ENCODE measurements at places on chromosomes 13 and 19. TPM values are rescaled to one million over a fixed set of nuclear protein-coding genes. Genes with fewer than 3 reads are reported as not detected.

The FUT1 gene
- total RNA-seq: 0.13 TPM

The HIF3A gene
- 2.8 TPM for total RNA-seq

The GJB2 gene
- total RNA-seq: 0.07 TPM

The RAB20 gene
- total RNA-seq: 14.8 TPM

The CYP2A7 gene
- total RNA-seq: not detected

The TYROBP gene
- not detected for total RNA-seq

The SLITRK5 gene
- total RNA-seq: under 0.01 TPM

The ZNF616 gene
- 11.3 TPM for total RNA-seq

The CD33 gene
- total RNA-seq: not detected

The UBE2S gene
- total RNA-seq: 66.7 TPM

The MADCAM1 gene
- 0.13 TPM for total RNA-seq

The NHLRC3 gene
- 26.7 TPM for total RNA-seq

The ZNF625 gene
- total RNA-seq: 9.2 TPM

The KCNC3 gene
- 0.53 TPM for total RNA-seq

The SLC39A3 gene
- 33.6 TPM for total RNA-seq

The OR7D2 gene
- total RNA-seq: not detected

The CPB2 gene
- not detected for total RNA-seq

All from smooth muscle cell of the pulmonary artery (primary cell).